ENCODE measurements at places on chromosomes 6 and 20.

- DNase-seq, result no peak
Measured at GRCh38 chr6:125054331-125054730, 92.1 kb downstream of the RNF217 start.

GRCh38 chr20:46062151-46062550 is 27.6 kb downstream of the NCOA5 start:
- no peak for DNase-seq

DNA sequence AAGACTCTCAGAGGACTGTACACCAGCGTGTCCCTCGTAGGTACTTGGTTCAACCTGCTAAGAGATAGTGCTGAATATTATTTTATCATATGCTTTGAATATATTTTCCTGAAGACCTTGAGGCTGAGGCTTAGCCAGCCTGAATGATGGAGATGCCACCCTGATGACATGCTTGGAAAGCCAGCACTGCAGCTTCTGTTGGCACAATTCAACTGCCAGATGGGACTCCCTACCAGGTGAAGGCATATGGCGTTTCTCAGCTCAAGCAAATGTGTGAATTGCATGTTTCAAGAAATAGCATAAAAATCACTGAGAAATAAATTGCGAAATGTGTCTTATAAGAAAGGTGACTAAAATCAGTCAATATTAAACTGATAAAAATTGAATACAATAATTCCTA is 228.1 kb upstream of the CST7 start:
- DNase-seq, result no peak

- DNase-seq, result no peak
Measured at GRCh38 chr6:136208783-136209182, 41.3 kb downstream of the MTFR2 start.
